ENCODE measurements at places on chromosomes 6 and 20. TPM values are rescaled to one million over a fixed set of nuclear protein-coding genes. Genes with fewer than 3 reads are reported as not detected.

Gene RAMACL
- 1.1 TPM for total RNA-seq

Gene TXLNB
- total RNA-seq: under 0.01 TPM

Gene DACT2
- not detected for total RNA-seq

Gene TSPYL4
- 22.0 TPM for total RNA-seq

Gene OR2B6
- not detected for total RNA-seq

Gene RAET1G
- 2.2 TPM for total RNA-seq

Gene PHACTR1
- not detected for total RNA-seq

Gene PRR18
- total RNA-seq: not detected

Gene CALHM6
- 0.83 TPM for total RNA-seq

Gene WFDC6
- not detected for total RNA-seq

Gene MCCD1
- not detected for total RNA-seq

Gene PSMB9
- 9.0 TPM for total RNA-seq

Gene MAP7
- total RNA-seq: 0.36 TPM

Gene TMC2
- total RNA-seq: not detected

Gene UBD
- not detected for total RNA-seq

Gene PEX6
- total RNA-seq: 10.6 TPM

GRCh38 chr6:3915076-3915791 lies 66.1 kb downstream of the FAM50B start:
- DNase-seq: no peak

DNA sequence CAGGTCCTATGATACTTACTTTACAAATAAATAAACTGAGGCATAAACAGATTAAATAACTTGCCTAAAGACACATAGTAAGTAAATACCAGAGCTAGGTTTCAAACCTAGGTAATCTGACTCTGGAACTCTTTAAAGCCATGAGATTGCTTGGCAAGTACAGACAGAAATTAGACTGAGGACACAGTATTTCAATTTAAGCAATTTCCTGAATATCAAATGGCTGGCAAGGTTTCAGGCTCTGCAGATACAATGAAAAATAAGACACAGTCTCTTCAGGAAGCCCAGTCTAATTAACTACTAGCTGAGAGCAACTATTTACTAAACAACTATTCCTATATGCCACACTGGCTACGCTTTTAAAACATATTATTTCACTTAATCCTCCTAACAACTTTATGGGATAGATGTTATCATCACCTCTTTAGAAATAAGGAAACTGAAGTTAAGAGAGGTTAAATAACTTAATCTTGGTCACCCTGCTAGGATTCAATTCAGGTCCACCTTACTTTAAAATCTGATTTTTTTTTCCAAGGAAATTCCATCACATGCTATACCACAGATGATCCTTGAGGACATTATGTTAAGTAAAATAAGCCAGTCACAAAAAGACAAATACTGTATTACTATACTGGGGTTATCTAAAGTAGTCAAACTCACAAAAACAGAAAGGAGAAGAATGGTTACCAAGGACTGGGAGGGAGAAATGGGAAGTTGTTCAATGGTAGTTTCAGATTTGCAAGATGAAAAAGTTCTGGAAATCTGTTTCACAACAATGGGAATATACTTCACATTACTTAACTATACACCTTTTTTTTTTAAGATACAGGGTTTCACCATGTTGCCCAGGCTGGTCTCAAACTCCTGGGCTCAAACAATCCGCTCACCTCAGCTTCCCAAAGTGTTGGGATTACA lies 4.1 kb downstream of the TRPC4AP start:
- peak; percentile 33 for DNase-seq

- no peak for DNase-seq
Measured at GRCh38 chr6:111812060-111813038, 60.9 kb downstream of the FYN start.

DNA sequence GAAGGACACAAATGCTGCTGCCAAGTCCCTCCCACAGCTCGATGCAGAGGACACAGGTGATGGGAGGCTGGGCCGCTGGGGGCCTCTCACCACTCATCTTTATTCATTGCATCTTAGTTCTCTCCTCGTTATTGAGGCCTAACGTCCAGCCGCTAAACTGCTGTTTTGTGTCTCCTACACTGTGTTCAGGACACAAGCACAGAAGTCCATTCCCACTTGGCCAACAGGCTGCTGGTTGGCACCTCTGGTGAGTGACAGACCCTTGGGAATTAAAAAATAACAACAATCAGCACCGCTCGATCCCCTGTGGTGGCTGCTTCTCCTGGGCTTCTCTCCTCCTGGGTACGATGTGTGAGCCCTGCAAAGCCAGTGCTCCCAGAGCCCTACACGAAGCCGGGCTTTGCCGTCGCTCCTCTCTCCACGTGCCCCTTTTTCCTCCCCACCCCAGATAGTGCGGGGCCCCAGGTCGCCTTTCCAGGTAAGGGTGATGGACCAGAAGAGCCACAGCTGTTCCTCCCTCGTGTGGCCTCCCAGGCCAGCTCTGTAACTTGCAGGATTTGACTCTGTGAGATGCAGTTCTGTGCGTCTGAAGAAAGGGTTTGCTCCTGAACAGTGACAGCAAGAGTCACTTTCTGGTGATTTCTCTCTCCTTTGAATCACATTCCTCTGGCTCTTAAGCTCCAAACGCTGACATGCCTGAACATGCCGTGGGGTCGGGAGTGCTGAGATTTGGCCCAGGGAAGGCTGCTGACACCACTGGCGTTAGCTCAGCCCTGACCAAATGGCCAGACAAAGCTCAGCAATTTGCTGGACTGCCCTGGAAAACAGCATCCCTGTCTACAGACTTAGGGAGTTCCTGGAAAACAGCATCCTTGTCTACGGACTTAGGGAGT lies 59.3 kb downstream of the DLL1 start:
- DNase-seq: peak; percentile 6

DNA sequence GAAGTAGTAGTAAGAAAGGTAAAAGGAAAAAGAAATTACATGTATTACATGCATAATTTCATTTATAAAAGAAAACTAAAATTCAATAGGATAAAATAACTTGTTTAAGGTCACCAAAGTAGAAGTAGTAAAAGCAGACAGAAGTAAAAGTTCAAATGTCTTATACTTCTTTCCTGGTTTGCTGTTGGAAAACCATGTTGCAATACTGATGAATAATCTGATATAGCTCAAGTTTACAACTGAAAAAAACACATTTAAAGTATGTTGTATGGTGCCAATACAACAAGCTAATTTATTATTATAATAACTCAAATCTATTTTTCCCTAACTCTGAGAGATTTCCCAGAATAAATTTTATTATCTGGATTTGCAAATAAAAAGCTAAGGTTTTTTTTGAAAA lies 78.3 kb downstream of the PHIP start:
- peak; percentile 8 for DNase-seq

- DNase-seq: no peak
Measured at GRCh38 chr6:122825163-122825562, 36.1 kb downstream of the SMPDL3A start.

DNA sequence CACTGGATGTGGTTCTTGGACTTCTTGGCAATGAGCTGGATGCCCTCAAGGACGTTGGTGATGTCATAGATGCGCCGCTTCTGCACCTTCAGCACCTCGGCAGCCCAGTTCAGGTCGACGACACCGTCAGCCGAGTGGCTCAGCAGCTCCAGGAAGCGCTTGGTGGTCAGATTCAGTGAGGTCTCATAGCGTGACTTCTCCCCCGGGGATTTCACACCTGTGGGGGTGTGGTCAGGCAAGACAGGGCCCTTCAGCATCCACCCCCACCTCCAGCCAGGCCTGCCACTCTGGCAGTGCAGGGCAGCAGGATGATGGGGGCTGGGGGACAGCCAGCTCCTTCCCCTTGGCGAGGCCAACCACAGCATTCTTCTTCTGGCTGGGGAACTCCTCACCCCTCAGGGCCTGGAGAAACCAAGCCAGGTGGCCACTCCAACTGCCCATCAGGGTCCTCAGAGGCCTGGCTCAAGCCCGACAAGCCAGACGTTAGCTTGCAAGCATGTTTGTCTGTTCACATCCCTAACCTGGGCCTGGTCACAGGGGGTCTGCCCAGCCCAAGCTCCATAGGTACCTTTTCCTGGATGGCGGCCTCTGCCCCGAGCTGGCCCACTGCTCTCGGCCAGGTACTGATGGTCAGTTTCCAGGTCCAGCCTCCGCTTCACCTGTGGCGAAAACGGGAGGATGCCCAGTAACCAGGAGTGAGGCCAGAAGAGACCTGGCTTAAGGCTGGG lies 5.7 kb upstream of the NECAB3 start:
- no peak for DNase-seq

- no peak for DNase-seq
Measured at GRCh38 chr20:57686931-57687652, 22.7 kb downstream of the PMEPA1 start.

DNA sequence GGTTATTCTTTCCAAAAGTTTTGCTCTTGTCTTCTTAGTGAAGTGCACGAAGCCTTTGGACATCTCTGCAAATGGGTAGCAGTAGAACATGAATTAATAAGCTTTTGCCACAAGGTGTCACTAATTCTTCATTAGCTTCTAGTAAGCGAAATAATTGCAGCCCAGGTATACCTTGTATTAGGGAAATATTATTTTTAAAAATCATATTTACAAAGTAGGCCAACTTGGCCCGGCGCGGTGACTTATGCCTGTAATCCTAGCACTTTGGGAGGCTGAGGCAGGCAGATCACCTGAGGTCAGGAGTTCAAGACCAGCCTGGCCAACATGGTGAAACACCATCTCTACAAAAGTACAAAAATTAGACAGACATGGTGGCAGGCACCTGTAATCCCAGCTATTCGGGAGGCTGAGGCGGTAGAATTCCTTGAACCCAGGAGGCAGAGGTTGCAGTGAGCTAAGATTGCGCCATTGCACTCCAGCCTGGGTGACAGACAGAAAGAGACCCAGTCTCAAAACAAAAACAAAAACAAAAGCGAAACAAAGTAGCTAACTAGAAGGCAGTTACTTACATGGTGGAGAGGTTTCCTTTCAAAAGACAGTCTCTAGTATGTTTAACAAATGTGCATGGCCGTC lies 8.8 kb upstream of the RSPH3 start:
- peak; percentile 28 for DNase-seq

GRCh38 chr6:134495890-134496248 lies 178.0 kb upstream of the SGK1 start:
- DNase-seq: no peak

- DNase-seq: no peak
Measured at GRCh38 chr6:6557886-6558285, 30.6 kb upstream of the LY86 start.

GRCh38 chr6:167267921-167268401 lies 23.2 kb upstream of the UNC93A start:
- DNase-seq: no peak

- peak; percentile 35 for DNase-seq
Measured at GRCh38 chr20:9483131-9483530, 31.3 kb upstream of the LAMP5 start.

- no peak for DNase-seq
Measured at GRCh38 chr6:63447134-63447533, 125.1 kb upstream of the LOC128125822 start.

GRCh38 chr6:166687879-166688205 lies 60.8 kb upstream of the RPS6KA2 start:
- DNase-seq: no peak

- peak; percentile 64 for DNase-seq
Measured at GRCh38 chr6:11878735-11879134, 100.1 kb upstream of the ADTRP start.

- DNase-seq: no peak
Measured at GRCh38 chr6:20158676-20159075, 53.6 kb downstream of the MBOAT1 start.

DNA sequence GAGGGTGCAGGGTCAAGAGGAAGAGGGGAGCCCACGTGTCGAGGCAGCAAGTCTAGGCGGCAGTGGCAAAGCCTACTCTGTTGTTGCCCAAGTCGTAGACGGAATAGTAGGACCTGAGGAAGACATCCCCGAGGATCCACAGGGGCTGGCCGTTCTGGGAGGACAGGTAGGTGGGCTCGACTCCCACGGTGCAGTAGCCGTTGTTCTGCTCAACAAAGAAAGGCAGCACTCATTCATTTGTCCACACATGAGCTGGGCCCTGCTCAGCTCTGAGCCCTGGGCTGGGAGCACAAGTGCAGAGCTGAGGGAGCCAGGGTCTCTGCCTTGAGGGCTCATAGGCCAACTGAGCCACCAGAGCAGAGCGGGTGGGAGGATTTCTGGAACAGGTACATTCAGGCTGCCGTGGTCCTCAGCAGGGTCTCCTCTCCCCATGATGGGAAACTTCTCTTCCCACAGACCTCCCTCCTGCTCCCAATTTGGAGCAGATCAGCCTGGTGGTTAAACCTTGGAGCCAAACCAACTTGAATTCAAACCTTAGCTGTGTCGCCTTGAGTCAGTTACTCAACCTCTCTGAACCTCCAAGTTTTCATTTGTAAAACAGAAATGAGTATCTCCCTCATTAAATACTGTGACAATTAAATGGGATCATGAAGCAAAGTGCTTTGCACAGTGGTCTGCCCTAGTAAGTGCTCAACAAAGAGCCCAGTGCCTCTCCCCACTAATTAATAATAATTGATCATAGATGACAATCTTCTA lies 1.6 kb upstream of the TFEB start:
- DNase-seq: no peak

GRCh38 chr6:4346659-4347333 lies 211.4 kb upstream of the ECI2 start:
- peak; percentile 39 for DNase-seq

GRCh38 chr6:1801401-1801800 lies 191.7 kb downstream of the FOXC1 start:
- no peak for DNase-seq

GRCh38 chr6:10441004-10441654 lies 26.3 kb upstream of the TFAP2A start:
- DNase-seq: peak; percentile 87

- no peak for DNase-seq
Measured at GRCh38 chr6:166908811-166909210, 47.5 kb downstream of the RNASET2 start.

DNA sequence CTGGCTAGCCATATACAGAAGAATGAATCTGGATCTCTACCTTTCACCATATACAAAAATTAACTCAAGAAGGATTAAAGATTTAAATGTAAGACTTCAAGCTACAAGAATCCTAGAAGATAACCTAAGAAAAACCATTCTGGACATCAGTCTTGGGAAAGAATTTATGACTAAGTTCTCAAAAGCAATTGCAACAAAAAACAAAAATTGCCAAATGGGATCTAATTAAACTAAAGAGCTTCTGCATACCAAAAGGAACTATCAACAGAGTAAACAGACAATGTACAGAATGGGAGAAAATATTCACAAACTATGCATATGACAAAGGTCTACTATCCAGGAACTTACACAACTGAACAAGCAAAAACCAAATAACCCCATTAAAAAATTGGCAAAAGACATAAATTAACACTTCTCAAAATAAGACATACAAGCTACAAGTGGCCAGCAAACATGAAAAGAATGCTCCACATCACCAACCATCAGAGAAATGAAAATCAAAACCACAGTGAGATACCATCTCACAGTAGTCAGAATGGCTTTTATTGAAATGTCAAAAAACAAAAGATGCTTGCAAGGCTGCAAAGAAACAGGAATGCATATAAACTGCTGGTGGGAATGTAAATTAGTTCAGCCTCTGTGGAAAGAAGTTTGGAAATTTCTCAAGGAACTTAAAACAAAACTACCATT lies 66.8 kb upstream of the RSPO3 start:
- peak; percentile 43 for DNase-seq

GRCh38 chr6:38160831-38161230 lies 341.3 kb downstream of the ZFAND3 start:
- DNase-seq: no peak

DNA sequence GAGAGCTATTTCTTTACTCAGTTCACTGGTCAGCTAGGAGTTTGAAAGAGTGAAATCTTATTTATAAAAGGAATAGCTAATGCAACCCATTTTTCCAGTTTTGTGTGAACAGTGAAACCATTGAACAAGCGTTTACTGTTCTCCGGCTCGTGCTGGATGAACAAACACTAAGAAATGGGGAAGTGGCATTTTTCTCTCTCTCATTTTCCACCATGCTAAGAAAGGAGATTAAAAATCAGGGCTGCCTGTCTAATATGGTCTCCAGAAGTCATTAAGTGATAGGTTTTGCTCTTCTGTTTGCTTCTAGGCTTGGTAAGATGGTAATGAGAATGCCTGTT lies 774 bp upstream of the SFT2D1 start:
- no peak for DNase-seq

Data from IMR-90 (cell line).